Activated CD4-positive, alpha-beta T cell treated with anti-CD3 and anti-CD28 coated beads for 36 hours (primary cell): ENCODE measurements at places on chromosomes 5 and 9. TPM values are rescaled to one million over a fixed set of nuclear protein-coding genes. Genes with fewer than 3 reads are reported as not detected.

Gene PRRC2B
- total RNA-seq: 151 TPM

Gene SLC6A18
- not detected for total RNA-seq

Gene OCLN
- 0.57 TPM for total RNA-seq

Gene FSTL4
- total RNA-seq: not detected

Gene IFNA21
- not detected for total RNA-seq

Gene ZNF300
- 2.4 TPM for total RNA-seq

Gene MLLT3
- total RNA-seq: 49.2 TPM

Gene IFNK
- not detected for total RNA-seq

Gene HBEGF
- total RNA-seq: 12.5 TPM

Gene PCDHA13
- not detected for total RNA-seq

Gene EPB41L4A
- total RNA-seq: 0.28 TPM

Gene NRARP
- 2.1 TPM for total RNA-seq

Gene MSANTD3
- 21.6 TPM for total RNA-seq

Gene CA9
- total RNA-seq: 3.1 TPM

Gene PRR7
- total RNA-seq: 12.3 TPM

Gene ARHGEF37
- 2.1 TPM for total RNA-seq

Gene RETREG1
- 17.7 TPM for total RNA-seq

Gene PLCXD3
- not detected for total RNA-seq

Gene GABRA1
- total RNA-seq: not detected

Gene LPAR1
- total RNA-seq: not detected

Gene RFESD
- total RNA-seq: 9.2 TPM

Gene CARD6
- total RNA-seq: 1.5 TPM

Gene OLFM1
- not detected for total RNA-seq

Gene TMED9
- total RNA-seq: 109 TPM

Gene EIF4E1B
- total RNA-seq: not detected

Gene HINT2
- 61.1 TPM for total RNA-seq

Gene ADAMTS12
- not detected for total RNA-seq

Gene INSL4
- not detected for total RNA-seq

Gene PAPPA
- not detected for total RNA-seq

Gene NAIP
- 0.91 TPM for total RNA-seq

Gene SPINK13
- not detected for total RNA-seq

Gene ANKDD1B
- total RNA-seq: 0.21 TPM

Gene GABRA6
- total RNA-seq: not detected

Gene P4HA2
- total RNA-seq: 6.1 TPM

Gene PCA3
- total RNA-seq: not detected

Gene FRRS1L
- total RNA-seq: not detected

Gene BTNL8
- not detected for total RNA-seq

Gene LECT2
- not detected for total RNA-seq

Gene NR6A1
- total RNA-seq: 0.82 TPM

Gene KIAA1958
- 9.7 TPM for total RNA-seq

Gene TMED7
- 36.8 TPM for total RNA-seq

Gene PRDM9
- total RNA-seq: not detected

Gene SPATA9
- not detected for total RNA-seq

Gene PHF24
- 0.18 TPM for total RNA-seq

Gene PDE8B
- total RNA-seq: not detected

Gene THBS4
- total RNA-seq: 2.1 TPM

Gene RLN1
- 2.2 TPM for total RNA-seq

Gene PCDHGA3
- total RNA-seq: not detected

Gene RNF183
- 0.64 TPM for total RNA-seq

Gene OR13F1
- total RNA-seq: not detected

Gene PCDHGA12
- 0.07 TPM for total RNA-seq

Gene GRXCR2
- not detected for total RNA-seq

Gene RAB3C
- total RNA-seq: not detected

Gene FAM221B
- total RNA-seq: not detected

Gene TAL2
- total RNA-seq: not detected

Gene FOXD4
- total RNA-seq: 0.19 TPM

Gene LTC4S
- total RNA-seq: 0.39 TPM

Gene IFNE
- total RNA-seq: not detected

Gene SPOCK1
- total RNA-seq: not detected
